Pancreas (tissue), 10 donors: ENCODE measurements at places on chromosomes 2 and 18. TPM values are rescaled to one million over a fixed set of nuclear protein-coding genes. Genes with fewer than 3 reads are reported as not detected.

The TMBIM1 gene
- total RNA-seq: 196 TPM

DNA sequence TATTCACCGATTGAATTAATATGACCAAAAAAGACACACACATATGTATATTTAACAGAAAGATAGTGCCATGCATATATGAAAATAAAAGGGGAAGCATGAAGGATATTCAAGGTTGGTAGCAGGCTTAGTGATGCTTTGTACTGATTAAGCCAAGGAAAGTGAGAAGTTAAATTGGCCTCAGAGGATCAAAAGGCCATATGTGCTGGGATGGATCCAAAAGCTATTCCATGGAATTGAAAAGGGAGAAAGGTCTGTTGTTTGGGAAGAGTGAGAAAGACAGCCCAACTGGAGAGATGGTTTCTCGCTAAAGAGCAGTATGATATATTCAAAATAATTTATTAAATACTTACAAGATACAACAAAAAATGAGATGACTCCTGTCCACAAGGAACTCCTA, 65.9 kb downstream of the INSIG2 start:
- H3K4me1 ChIP-seq: no peaks in the 10 kb centered on the region
- H3K4me3 ChIP-seq: no peak overlapping the region
- H3K36me3 ChIP-seq: no peaks in the 10 kb centered on the region

The TWSG1 gene
- 13.7 TPM for total RNA-seq

The PARD3B gene
- 12.2 TPM for total RNA-seq

The LTBP1 gene
- 0.83 TPM for total RNA-seq

DNA sequence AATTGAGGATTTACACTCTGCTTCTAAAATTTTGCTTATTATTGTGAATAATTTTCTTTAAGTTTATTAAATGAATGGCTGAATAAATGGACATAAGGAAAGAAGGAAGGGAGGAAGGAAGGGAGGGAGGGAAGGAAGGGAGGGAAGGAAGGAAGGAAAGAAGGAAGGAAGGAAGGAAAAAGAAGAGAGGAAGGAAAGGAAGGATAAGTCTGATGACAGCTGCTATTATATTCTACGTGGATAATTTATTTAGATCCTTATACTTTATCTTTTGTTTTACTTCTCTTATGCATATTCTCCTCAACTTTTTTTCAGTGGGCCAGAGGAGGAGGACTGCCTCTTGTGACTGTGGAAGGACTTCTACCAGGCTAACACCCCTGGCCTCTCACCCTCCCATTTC, 17.4 kb downstream of the CLUL1 start:
- no peaks in the 10 kb centered on the region for H3K4me1 ChIP-seq
- no peak overlapping the region for H3K27ac ChIP-seq
- no peak for DNase-seq
- no peak overlapping the region for H3K4me3 ChIP-seq
- no peaks in the 10 kb centered on the region for H3K27me3 ChIP-seq

DNA sequence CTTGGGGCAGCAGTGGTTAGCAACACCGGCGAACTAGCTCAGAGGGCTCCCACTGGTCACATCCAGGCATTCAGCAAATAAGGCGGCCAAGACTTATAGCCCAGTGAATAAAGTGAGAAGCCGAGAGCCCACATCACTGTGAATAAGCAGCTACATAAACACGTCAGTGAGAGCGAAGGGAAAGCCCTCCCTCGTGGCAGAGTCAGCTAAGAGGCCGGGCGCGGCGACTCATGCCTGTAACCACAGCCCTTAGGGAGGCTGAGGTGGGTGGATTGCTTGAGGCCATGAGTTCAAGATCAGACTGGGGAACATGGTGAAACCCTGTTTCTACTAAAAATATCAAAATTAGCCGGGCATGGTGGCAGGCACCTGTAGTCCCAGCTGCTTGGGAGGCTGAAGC, 5.2 kb downstream of the D2HGDH start:
- H3K4me3 ChIP-seq: no peak overlapping the region
- H3K27me3 ChIP-seq: no peaks in the 10 kb centered on the region
- H3K4me1 ChIP-seq: no peaks in the 10 kb centered on the region
- no peak overlapping the region for H3K27ac ChIP-seq
- peaks cover 3% of the 10 kb centered on the region for H3K36me3 ChIP-seq
- DNase-seq: no peak

- H3K27ac ChIP-seq: no peak overlapping the region
- no peaks in the 10 kb centered on the region for H3K36me3 ChIP-seq
- no peaks in the 10 kb centered on the region for H3K4me1 ChIP-seq
- H3K27me3 ChIP-seq: no peaks in the 10 kb centered on the region
- no peak for DNase-seq
Measured at GRCh38 chr18:40524881-40525280, 1430.2 kb upstream of the PIK3C3 start.

DNA sequence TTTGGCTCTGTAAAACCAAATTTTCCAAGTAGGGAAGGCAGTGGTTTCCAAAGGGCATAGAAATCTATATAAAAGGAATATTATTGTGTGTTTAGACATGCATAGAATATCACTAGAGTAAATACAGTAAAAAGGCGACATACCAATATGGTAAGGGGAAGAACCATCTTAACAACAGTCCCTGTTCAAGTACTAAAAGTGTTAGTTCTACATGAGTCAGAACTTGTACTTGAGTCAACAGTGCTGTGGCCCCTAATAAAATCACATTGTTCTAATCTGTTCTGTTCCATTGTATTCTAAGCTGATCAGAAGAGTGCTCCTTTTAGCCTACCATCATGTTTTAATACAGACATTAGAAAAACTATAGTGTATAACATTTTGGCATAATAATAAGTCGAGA, 36.1 kb upstream of the TNFRSF11A start:
- DNase-seq: no peak
- no peaks in the 10 kb centered on the region for H3K27me3 ChIP-seq
- H3K36me3 ChIP-seq: no peaks in the 10 kb centered on the region
- no peak overlapping the region for H3K4me3 ChIP-seq
- no peak overlapping the region for H3K27ac ChIP-seq

GRCh38 chr2:660029-660428, 17.2 kb downstream of the TMEM18 start:
- H3K36me3 ChIP-seq: peaks cover 5% of the 10 kb centered on the region
- H3K27me3 ChIP-seq: no peaks in the 10 kb centered on the region
- no peak overlapping the region for H3K4me3 ChIP-seq
- H3K27ac ChIP-seq: no peak overlapping the region

- no peaks in the 10 kb centered on the region for H3K36me3 ChIP-seq
- no peak overlapping the region for H3K27ac ChIP-seq
Measured at GRCh38 chr18:39862341-39862740, 2092.7 kb upstream of the PIK3C3 start.

GRCh38 chr2:191285252-191285651, 40.0 kb downstream of the MYO1B start:
- H3K36me3 ChIP-seq: no peaks in the 10 kb centered on the region
- no peaks in the 10 kb centered on the region for H3K27me3 ChIP-seq
- DNase-seq: no peak
- H3K27ac ChIP-seq: no peak overlapping the region
- no peak overlapping the region for H3K4me3 ChIP-seq
- H3K4me1 ChIP-seq: peaks cover 5% of the 10 kb centered on the region

GRCh38 chr2:168740788-168741187, 61.6 kb upstream of the NOSTRIN start:
- no peak overlapping the region for H3K4me3 ChIP-seq
- H3K27ac ChIP-seq: no peak overlapping the region
- no peak for DNase-seq
- H3K4me1 ChIP-seq: no peaks in the 10 kb centered on the region
- no peaks in the 10 kb centered on the region for H3K27me3 ChIP-seq

The PTH2R gene
- 0.19 TPM for total RNA-seq

The IL18RAP gene
- total RNA-seq: 0.19 TPM

The PPP1R1C gene
- 0.20 TPM for total RNA-seq

DNA sequence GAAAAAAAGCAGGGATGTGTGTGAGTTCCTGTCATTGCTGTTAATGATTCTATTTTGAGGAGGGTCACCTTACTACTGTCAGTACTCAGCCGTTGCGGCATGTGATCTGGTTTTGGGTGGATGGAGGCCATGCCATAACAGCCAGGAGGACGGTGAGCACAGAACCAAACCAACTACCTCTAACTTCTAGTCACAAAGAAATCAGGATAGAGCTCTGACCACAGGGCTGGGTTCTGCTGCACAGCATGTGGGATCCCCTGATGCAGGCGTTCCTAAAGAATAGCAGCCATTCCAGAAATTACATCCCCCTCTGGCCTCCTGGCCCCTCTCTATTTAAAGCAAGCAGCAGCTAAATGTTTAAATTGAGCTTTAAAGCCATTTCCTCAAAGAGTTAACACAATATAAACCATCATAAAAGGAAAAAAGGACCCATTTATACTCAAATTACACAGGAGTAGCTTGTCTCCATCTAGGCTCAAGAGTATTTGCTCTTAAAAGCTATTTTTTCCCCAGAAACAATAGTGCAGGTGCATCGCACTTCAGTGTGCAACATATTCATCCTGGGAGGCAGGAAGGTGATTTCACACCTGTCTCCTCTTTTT, 786.4 kb downstream of the RNF144A start:
- no peaks in the 10 kb centered on the region for H3K4me1 ChIP-seq
- no peak overlapping the region for H3K27ac ChIP-seq
- no peaks in the 10 kb centered on the region for H3K27me3 ChIP-seq
- no peak overlapping the region for H3K4me3 ChIP-seq
- H3K36me3 ChIP-seq: no peaks in the 10 kb centered on the region

DNA sequence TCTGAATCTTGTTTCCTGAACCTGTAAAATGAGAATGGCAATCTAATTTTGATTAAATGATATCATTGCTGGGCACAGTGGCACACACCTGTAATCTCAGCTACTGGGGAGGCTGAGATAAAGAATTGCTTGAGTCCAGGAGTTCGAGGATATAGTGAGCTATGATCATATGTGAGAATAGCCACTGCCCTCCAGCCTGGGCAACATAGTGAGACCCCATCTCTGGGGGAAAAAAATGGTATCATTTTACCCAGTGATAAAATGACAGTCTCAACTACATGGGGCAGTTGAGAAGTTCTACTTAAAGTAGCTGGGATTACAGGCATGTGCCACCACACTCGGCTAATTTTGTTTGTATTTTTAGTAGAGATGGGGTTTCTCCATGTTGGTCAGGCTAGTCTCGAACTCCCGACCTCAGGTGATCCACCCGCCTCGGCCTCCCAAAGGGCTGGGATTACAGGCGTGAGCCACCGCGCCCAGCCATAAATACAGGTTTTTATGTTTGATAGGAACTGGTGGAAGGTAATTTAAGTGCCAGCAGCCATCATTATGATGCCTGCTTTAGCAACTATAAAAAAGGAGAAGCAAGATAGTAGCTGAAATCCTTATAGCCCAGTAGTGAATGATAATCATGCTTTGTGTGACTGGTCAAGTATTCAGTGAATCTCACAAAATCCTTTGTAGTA, 17.0 kb downstream of the BZW1 start:
- H3K36me3 ChIP-seq: no peaks in the 10 kb centered on the region
- no peak for DNase-seq
- no peaks in the 10 kb centered on the region for H3K27me3 ChIP-seq
- H3K27ac ChIP-seq: no peak overlapping the region

GRCh38 chr2:12164689-12165088, 418.3 kb downstream of the LPIN1 start:
- no peaks in the 10 kb centered on the region for H3K4me1 ChIP-seq
- H3K27ac ChIP-seq: no peak overlapping the region
- no peaks in the 10 kb centered on the region for H3K27me3 ChIP-seq
- no peak for DNase-seq
- no peaks in the 10 kb centered on the region for H3K36me3 ChIP-seq

DNA sequence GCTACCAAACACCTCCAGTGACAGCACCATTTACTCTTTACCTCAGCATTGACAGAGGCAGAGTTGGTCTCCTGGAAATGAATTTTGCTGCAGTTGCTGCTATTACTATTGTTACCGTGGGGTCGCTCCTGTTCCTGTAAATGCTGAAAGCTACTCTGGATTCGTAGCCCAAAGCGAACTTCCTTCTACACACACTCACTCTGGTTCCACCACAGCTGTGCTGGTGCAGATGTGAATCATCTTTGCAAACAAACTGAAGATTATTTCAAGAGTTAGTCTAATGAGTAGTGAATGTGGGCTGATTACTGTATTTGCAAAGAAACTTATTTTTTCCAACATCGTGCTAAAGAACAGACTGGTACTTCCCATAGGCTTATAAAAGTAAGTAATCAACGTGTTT, 304.0 kb downstream of the LPIN1 start:
- no peaks in the 10 kb centered on the region for H3K36me3 ChIP-seq
- H3K4me3 ChIP-seq: no peak overlapping the region
- DNase-seq: no peak
- no peaks in the 10 kb centered on the region for H3K4me1 ChIP-seq
- H3K27ac ChIP-seq: no peak overlapping the region

DNA sequence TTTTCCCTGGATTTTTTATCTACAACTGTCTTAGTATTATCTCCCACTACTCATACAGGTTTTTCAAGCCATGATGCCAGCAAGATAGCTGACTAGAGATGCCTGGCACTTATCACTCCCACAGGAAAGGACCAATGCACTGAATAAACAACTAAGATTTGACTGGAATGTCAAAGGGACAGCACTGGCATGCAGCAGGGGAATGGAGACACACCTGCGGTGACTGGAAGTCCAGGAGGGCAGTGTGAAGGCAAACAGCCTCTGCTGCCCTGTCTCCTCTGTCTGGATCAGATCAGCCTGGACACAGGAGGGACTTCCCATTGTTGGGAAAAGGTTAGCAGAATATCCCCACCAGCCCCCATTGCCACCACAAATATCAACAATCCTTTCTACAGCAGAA, 85.1 kb downstream of the TMEM237 start:
- no peaks in the 10 kb centered on the region for H3K4me1 ChIP-seq
- H3K4me3 ChIP-seq: no peak overlapping the region
- no peak for DNase-seq

The PLGLB1 gene
- total RNA-seq: 3.7 TPM

GRCh38 chr2:70083344-70084156, 3.7 kb upstream of the PCBP1 start:
- peaks cover 14% of the 10 kb centered on the region for H3K4me1 ChIP-seq
- H3K4me3 ChIP-seq: no peak overlapping the region
- DNase-seq: no peak
- H3K27ac ChIP-seq: no peak overlapping the region
- H3K36me3 ChIP-seq: no peaks in the 10 kb centered on the region

The ATOH8 gene
- total RNA-seq: 1.7 TPM

GRCh38 chr2:221529943-221530652, 42.0 kb downstream of the EPHA4 start:
- no peak for DNase-seq
- no peaks in the 10 kb centered on the region for H3K27me3 ChIP-seq
- H3K4me1 ChIP-seq: no peaks in the 10 kb centered on the region
- no peak overlapping the region for H3K4me3 ChIP-seq

The APOB gene
- total RNA-seq: 0.08 TPM

DNA sequence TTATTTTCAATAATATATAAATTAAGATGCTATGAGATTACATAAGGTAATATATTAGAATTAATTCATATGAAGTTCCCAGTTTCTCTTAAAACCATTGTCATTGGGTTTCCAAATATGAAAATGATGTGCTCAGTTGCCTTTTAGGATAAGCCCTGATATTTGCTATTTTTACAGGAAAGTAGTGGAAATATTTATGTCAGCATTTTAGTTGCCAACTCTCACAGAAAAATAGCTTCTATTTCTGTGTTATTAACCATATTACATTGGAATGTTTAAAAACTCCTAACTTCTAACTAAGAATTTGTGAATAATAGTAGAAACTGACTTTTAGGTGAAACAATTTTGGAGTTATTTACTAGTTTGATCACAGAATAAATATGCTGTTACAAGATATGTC, 74.0 kb downstream of the TMX3 start:
- no peak overlapping the region for H3K27ac ChIP-seq
- no peaks in the 10 kb centered on the region for H3K27me3 ChIP-seq
- DNase-seq: no peak
